ENCODE measurements at places on chromosomes 13 and 19.

- DNase-seq: no peak
Measured at GRCh38 chr19:19279853-19280252, 6.8 kb upstream of the TM6SF2 start.

GRCh38 chr13:113584870-113585671, 518 bp downstream of the TFDP1 start:
- peak; percentile 33 for DNase-seq

- DNase-seq: no peak
Measured at GRCh38 chr13:44573071-44573470, 3.1 kb downstream of the TSC22D1 start.

GRCh38 chr19:33040994-33041827, 23.5 kb downstream of the RHPN2 start:
- no peak for DNase-seq
